Sigmoid colon (tissue), 7 donors: ENCODE measurements at places on chromosomes 7 and 10. TPM values are rescaled to one million over a fixed set of nuclear protein-coding genes. Genes with fewer than 3 reads are reported as not detected.

Gene FAM25G
- total RNA-seq: not detected

Gene PTPRN2
- 5.8 TPM for total RNA-seq

Gene NOC3L
- 14.1 TPM for total RNA-seq

Gene COL17A1
- total RNA-seq: not detected

Gene OR6V1
- not detected for total RNA-seq

Gene ECHDC3
- 6.4 TPM for total RNA-seq

Gene ARMC10
- total RNA-seq: 44.5 TPM

Gene SAMD9
- total RNA-seq: 7.5 TPM

Gene GBF1
- 18.1 TPM for total RNA-seq

Gene TEX36
- total RNA-seq: not detected

Gene C10orf67
- not detected for total RNA-seq

Gene NCF1
- 1.2 TPM for total RNA-seq

Gene TMEM176B
- total RNA-seq: 47.4 TPM

Gene POU6F2
- total RNA-seq: not detected

Gene FZD8
- total RNA-seq: 15.8 TPM

Gene GNAT3
- not detected for total RNA-seq

Gene BRI3
- total RNA-seq: 49.9 TPM

Gene LOXL4
- 12.2 TPM for total RNA-seq
